GM12878 (cell line): ENCODE measurements at places on chromosomes 11 and 22. TPM values are rescaled to one million over a fixed set of nuclear protein-coding genes. Genes with fewer than 3 reads are reported as not detected.

- no peak for DNase-seq
Measured at GRCh38 chr11:105699203-105699602, 89.3 kb downstream of the GRIA4 start.

DNA sequence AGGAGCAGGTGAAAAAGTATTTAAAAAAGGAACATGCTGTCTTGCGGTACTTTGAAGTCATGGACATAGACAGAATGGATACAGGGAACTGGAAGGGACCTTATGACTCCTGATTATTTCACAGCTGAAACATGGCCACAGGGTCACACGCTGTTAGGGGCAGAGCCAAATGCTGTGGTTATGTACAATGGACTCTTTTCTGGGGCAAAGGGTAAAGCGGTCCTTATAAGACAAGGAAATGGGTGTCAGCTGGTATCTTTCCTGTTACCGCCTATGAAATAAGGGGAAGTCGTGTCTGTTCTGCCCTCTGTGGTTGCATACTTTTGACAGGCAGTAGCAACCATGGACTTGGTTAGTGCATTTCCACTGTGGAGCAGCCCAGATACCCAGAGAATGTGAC is 12.8 kb upstream of the ST14 start:
- DNase-seq: no peak

GRCh38 chr11:114401311-114401710 is 845 bp downstream of the RBM7 start:
- no peak for DNase-seq

- DNase-seq: no peak
Measured at GRCh38 chr11:46307785-46308341, 30.4 kb downstream of the CREB3L1 start.

Gene SNRPD3
- polyA plus RNA-seq: 246 and 251 TPM in 2 replicates

DNA sequence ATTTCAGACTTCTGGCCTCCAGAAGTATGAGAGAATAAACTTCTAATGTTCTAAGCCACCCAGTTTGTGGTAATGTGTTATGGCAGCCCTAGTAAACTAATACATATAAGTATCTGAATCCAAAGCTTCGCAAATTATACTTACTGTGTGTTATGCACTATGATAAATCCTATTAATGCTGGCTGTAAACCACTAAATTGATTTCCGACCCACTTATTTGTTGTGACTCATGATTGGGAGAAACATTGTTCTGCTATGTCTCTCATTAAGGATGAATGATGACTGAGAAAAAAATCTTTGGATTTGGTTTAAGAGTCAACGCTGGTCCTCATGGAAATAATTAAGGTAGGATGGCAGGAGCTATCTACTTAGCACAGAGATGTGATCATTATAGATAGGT is 62.0 kb downstream of the FZD4 start:
- no peak for DNase-seq

DNA sequence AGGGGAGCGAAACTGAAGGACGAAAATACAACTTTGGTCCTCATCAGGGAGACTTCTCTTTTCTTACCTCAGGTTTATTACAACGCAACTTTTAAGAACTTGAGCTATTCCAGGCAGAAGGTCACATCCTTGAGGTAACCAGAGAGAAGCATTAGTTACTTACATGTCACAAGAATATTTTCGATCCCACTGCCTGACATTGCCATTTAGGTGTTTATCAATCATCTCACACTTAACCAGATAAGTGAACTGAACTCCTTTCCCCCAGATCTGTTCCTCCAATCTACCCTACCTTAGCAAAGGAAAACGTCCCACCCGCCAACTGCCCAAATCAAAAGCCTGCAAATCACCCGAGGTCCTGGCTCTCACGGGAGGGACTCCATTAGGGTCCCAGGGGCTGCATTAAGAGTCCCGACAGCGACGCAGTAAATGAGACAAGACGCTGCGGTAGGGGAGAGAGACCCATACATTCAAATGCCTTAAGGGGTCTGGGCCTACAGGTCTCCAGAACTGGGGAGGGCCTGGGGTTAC is 734 bp downstream of the ZNF280B start:
- no peak for DNase-seq

DNA sequence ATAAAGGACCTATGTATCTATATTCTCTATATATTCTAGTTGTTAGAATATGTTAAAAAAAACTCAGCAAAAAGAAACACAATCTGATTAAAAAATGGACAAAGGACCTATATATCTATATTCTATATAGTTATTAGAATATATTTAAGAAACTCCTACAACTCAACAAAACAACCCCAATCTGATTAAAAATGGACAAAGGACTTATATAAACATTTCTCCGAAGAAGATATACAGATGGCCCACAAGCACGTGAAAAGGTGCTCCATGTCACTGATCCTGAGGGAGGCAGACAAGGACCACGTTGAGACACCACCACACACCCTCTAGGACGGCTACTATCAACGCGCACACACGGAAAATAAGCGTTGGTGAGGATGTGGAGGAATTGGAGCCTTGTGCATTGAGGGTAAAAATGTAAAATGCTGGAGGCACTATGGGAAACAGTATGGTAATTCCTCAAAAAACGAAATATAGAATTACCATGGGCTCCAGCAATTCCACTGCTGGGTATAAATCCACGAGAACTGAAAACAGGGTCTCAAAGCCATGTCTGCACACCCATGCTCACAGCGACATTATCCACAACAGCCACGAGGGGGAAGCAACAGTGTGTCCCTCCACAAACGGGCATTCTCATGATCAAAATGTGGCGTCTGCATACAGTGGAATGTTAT is 22.7 kb downstream of the YPEL1 start:
- DNase-seq: no peak

DNA sequence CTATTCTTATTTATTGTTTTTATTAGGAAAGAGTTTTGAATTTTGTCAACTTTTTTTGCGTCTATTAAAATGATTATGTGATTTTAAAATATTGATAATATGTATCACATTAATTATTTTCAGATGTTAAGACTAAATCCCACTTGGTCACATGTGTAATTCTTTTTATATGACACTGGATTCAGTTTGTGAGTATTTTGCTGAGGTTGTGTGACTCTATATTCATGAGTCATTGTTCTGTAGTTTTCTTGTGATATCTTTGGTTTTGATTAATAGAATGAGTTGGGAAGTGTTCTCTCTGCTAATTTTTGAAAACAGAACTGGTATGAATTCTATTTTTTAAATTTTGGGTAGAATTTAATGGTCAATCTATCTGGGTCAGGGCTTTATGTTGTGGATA is 317.9 kb downstream of the ETS1 start:
- DNase-seq: no peak
